Progenitor cell of endocrine pancreas (in vitro differentiated cells): ENCODE measurements at places on chromosomes 2 and 18.

DNA sequence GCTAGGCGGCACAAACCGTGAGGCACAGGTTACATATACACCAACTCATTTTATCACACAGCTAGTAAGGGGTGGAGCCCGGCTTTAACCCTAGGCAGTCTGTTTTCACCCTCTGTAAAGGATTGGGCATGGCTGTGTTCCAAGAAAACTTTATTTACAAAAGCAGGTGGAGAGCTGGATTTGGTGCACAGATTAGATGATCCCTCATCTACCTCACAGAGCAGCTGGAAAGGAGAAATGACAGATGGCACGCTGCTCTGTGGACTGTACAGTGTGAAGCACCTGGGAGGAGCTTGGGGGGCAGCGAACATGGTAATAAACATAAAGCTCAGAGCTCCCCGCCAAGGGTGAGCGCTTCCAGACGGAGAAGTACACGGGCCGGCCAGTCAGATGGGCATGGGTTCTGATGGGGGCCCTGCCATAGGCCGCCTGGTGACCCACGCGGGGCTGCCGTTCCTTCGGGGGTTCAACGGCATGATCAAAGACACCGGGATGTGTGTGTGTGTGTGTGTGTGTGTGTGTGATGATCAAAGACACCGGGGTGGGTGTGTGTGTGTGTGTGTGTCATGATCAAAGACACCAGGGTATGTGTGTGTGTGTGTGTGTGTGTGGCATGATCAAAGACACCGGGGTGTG is 862 bp upstream of the TMEM177 start:
- H3K4me1 ChIP-seq, result peaks cover 10% of the 10 kb centered on the region
- H3K27me3 ChIP-seq, result no peaks in the 10 kb centered on the region
- H3K36me3 ChIP-seq, result peaks cover 1% of the 10 kb centered on the region
- H3K27ac ChIP-seq, result peak overlapping the region; percentile 56

GRCh38 chr2:20567159-20567925 is 83.6 kb downstream of the HS1BP3 start:
- no peaks in the 10 kb centered on the region for H3K36me3 ChIP-seq
- H3K4me1 ChIP-seq, result peaks cover 20% of the 10 kb centered on the region

- DNase-seq, result no peak
- H3K36me3 ChIP-seq, result no peaks in the 10 kb centered on the region
- no peak overlapping the region for H3K27ac ChIP-seq
- H3K4me1 ChIP-seq, result no peaks in the 10 kb centered on the region
- H3K4me3 ChIP-seq, result no peak overlapping the region
These were observed 20.1 kb upstream of the SELENOI start for GRCh38 chr2:26325851-26326250.

GRCh38 chr18:76430636-76431035 is 64.4 kb downstream of the ZNF516 start:
- peaks cover 30% of the 10 kb centered on the region for H3K4me1 ChIP-seq
- H3K36me3 ChIP-seq, result peaks cover 33% of the 10 kb centered on the region
- H3K27ac ChIP-seq, result no peak overlapping the region
- no peak for DNase-seq
- no peak overlapping the region for H3K4me3 ChIP-seq
- no peaks in the 10 kb centered on the region for H3K27me3 ChIP-seq

- H3K4me1 ChIP-seq, result no peaks in the 10 kb centered on the region
- DNase-seq, result no peak
- H3K36me3 ChIP-seq, result no peaks in the 10 kb centered on the region
- no peak overlapping the region for H3K4me3 ChIP-seq
These were observed 31.9 kb downstream of the BMP10 start for GRCh38 chr2:68839260-68839833.
